ENCODE measurements at places on chromosomes 1 and 21.

DNA sequence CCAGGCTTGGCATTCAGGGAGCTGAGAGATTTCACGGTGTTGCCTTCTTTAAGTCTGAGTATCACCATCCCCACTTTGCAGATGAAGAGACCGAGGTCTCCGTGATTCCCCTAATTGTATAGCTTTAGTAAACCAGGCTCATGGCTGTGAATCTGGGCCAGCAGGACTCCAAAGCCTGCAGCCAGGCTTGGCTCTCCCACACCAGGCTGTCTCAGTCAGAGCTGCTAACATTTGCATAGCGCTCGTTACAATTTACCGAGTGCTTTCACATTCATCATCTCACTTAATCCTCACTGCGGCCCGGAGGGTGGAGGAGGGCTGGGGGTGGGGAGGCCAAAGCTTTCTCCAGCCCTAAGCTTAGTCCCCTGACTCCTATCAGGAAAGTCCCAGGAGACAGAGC is 11.7 kb downstream of the C1orf94 start:
- no peak for DNase-seq

- DNase-seq, result no peak
These were observed 30.0 kb downstream of the MFSD2A start for GRCh38 chr1:39984951-39985350.

GRCh38 chr1:38730511-38731397 is 128.8 kb downstream of the RRAGC start:
- no peak for DNase-seq

- DNase-seq, result no peak
These were observed 58.7 kb upstream of the ABCG1 start for GRCh38 chr21:42160111-42160721.

GRCh38 chr1:248590055-248590454 is 7.4 kb downstream of the OR2T10 start:
- no peak for DNase-seq

DNA sequence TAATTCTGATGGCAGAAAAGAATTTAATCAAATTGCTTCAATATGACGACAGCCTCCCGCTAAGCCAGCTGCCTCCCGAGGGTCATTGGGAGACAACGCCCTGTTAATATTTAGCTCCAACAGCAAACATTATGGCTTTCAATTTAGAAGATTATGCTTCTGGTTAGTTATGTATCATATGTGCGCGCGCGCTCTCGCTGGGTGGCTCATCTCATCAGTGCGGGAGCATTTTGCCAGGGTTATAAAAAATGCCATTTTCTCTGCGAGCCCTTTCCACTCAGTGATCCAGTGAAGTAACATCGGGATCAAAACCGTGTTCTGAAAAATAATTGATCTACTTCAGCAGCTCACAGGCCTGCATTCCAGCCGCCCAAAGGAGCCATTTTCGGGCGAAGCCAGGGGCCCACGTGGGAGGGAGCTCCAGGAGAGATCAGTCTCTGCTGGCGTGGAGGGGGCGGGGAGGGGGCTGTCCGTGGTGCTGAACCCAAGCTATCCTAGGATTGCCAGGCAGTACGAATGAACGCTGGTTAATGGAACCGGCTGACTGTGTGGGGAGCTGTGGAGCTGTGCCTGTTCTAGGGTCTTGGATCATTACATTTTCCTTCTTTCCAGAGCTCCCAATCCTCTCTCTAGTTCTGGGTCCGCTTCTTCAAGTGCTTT is 219.1 kb upstream of the ZC3H12A start:
- DNase-seq, result peak; percentile 3

DNA sequence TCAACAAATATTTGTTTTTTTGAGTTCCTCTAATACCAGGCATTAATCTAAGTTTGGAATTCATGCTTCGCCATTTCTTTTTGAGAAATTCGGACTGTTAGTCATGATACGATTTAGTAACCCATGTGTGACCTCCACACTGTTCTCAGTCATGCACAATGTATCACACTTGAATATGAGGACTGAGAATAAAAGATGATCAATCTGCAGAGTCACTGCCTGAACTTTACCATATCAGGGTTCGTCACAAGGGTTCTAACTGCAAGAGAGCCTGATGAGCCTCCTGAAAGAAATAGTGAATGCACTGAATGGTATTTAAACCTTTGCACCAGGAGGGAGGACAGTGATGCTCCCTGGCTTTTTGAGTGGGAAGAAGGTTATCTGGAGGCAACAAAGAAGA is 10.9 kb upstream of the FASLG start:
- DNase-seq, result no peak

DNA sequence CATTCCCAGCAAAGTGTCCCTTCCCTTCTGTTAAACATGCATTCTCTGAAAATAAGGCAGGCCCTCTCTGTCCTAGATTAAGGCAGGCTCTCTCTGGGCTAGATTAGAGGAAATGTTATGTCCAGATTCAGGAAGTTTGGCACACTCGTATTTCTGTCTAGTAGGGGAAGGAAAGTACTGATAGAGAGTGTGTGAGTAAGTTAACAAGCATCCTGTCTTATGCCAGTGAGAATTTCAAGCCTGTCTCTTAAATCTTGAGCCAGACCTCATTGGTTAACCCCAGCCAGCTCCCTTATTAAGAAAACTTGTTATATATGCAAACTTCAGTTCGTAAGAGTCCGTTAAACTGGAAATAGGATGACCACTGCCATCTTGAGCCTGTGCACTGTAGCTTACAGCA is 31.6 kb downstream of the IGSF5 start:
- DNase-seq, result no peak

GRCh38 chr1:69852151-69852550 is 284.4 kb downstream of the LRRC7 start:
- no peak for DNase-seq

GRCh38 chr1:92980732-92981647 is 19.7 kb upstream of the DIPK1A start:
- no peak for DNase-seq

- no peak for DNase-seq
These were observed 17.0 kb upstream of the ROR1 start for GRCh38 chr1:63756839-63757238.

GRCh38 chr1:242691610-242691945 is 167.1 kb upstream of the PLD5 start:
- no peak for DNase-seq

GRCh38 chr21:40512590-40512989 is 334.4 kb downstream of the DSCAM start:
- peak; percentile 2 for DNase-seq

DNA sequence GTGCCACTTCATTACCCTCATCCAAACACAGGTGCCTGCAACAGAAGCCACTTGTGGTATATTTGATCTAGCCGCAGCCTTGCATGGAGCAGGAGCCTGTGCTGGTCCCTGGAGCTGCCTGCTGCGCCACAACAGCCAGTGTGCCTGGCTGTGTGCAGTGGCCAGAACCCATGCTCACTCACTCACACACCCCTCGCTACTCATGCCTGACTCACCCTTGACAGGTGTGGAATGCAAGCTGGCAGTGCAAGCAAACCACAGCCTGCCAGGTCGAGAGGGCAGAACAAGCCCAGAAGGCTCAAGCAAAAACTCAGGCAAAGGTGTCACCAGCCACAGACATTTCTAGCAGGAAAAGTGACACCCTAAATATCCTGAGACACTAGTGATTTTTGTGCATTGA is 1510.9 kb downstream of the KCNT2 start:
- no peak for DNase-seq

GRCh38 chr1:38246955-38247952 is 200.7 kb upstream of the POU3F1 start:
- DNase-seq, result no peak

DNA sequence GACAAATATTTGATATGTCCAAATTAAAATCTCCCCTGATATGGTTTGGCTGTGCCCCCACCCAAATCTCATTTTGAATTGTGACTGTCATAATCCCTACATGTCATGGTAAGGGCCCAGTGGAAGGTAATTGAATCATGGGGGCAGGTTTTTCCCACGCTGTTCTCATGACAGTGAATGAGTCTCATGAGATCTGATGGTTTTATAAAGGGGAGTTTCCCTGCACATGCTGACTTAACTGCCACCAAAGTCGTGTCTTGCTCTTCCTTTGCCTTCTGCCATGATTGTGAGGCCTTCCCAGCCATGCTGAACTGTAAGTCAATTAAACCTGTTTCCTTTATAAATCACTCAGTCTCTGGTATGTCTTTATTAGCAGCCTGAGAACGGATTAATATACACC is 207.0 kb downstream of the BARHL2 start:
- no peak for DNase-seq

DNA sequence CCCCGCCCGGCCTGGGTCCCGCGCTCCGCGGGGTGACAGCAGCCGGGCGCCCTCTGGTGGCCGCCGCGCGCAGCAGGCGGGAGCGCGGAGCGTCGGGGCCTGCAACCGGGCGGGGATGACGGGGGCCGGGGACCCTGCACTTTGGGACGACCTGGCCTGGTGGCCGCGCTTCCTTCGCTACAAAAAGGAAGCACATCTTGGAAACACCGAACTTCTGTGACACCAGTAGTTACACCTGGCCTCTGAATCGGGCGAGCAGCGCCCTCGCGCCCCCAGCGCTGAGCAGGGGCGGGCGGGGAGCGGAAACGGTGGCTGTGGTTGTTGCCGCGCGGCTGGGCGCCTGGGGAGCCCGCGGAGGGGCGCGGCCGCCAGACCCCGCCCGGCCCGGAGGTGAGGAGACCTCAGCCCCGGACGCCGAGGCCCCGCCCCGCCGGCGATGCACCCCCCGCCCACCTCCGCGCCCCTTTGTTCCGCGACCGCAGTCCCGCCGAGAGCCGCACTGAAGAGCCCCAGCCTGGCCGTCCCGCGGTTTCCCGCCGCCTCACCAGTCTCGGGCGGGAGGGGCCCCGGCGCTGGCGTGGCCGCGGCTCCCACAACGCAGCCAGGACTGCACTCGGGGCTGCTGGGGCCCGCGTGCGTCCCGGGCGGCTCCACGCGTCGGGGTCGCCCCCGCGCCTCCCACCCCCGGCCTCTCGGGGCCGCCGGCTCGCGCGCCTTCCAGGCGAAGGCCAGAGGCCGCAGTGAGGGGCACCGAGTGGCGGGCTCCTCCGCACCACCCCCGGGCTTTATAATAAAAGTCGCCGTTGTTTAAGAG is 59.3 kb downstream of the H3-3A start:
- peak; percentile 73 for DNase-seq

DNA sequence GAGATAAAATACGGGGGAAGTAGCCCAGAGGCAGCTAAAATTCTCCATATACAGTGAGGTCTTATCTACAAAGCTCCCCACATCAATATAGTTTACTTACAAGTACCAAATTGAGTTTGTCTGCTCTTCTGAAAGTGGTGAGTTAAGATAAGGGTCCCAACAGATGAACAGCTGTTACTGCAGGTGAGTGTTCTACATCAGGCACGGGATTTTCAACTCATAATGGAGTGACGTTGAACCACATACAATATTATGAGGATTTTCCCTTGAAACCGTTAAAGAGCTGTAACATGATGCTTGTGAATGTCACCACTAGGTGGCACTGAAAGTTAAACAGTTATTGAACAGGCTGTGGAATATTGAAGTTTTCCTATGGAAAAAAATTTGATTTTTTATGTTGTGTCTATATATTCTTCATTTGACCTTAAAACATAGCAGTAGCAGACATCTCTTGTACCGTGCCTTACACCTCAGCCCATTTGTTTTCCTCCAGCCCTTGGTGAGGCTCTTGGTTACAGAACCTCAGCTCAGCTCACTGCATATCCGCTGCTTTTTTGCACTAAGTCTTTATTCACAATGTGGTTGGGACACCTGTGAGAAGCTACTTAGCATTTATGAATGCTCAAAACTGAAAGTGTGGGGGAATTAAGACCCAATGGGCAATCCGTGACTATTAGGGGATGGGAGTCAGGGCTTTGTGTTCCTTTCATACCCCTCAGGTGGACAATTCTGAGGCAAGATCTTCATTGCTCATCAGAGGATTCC is 23.2 kb downstream of the CD1D start:
- DNase-seq, result no peak

GRCh38 chr21:15037900-15038293 is 26.9 kb downstream of the NRIP1 start:
- no peak for DNase-seq

Data from stimulated activated CD4-positive, alpha-beta T cell treated with anti-CD3 and anti-CD28 coated beads, Interleukin-2, amount 100 ng/mL, for 48 hours (primary cell).